ENCODE measurements at places on chromosomes 1 and 21.

- DNase-seq: no peak
Measured at GRCh38 chr1:37893673-37894072, 34.3 kb upstream of the MTF1 start.

DNA sequence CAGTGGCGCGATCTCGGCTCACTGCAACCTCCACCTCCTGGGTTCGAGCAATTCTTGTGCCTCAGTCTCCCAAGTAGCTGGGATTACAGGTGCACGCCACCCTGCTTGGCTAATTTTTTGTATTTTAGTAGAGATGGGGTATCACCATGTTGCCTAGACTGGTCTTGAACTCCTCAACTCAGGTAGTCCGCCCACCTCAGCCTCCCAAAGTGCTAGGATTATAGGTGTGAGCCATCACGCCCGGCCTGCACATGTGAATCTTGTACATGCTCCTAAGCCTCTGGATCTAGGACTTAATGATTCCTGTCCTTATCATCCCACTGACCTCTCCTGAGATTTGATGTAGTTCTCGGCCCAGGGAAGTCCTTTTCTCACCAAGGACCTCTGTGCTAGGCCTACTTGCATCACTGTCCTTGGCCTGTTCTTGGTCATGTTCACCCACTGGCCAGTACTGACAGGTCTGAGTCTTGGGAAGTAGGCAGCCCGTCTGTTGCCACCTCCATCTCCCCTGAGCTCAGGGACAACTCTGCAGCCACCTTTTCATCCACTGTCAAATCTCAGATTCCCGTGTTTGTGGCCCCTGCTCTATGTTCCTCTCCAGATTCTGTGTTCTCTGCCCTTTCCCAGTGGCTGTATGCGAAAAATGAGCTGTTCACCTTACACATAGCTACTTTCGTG lies 9.4 kb downstream of the HYI start:
- no peak for DNase-seq

DNA sequence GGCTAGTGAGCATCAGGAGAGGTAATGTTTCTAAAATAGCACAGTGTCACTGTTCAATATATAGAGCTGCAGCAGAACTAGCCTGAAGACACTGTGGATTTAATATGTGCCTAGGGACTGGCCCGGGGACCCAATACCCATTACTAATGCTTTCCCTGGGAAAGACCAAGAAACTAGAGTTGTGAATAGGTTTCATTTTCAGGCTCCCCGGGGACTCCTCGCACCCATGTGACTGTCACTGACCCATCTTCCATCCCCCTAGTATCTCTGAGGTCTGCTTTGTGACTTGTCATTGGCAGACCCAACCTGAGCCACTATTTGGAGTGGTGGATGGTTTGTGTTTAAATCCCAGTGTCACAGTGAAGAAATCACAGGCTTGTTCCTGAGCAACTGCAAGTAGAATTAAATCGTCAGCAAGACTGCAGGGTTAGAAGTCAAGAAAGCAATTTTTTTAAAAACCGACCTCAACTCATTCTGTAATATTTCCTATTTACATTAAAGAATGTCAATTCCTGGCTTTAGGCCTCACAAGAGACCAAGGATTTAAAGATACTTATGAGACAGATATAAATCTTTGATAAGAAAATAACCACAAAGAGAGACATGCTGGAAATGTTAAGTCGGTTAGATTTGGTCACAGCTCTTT lies 130.0 kb upstream of the TNR start:
- no peak for DNase-seq

- no peak for DNase-seq
Measured at GRCh38 chr1:28506907-28507246, 1.0 kb downstream of the RCC1 start.

GRCh38 chr21:14737922-14738321 lies 191.8 kb upstream of the SAMSN1 start:
- DNase-seq: peak; percentile 26

GRCh38 chr1:172993640-172994039 lies 57.1 kb downstream of the TNFSF18 start:
- DNase-seq: no peak

DNA sequence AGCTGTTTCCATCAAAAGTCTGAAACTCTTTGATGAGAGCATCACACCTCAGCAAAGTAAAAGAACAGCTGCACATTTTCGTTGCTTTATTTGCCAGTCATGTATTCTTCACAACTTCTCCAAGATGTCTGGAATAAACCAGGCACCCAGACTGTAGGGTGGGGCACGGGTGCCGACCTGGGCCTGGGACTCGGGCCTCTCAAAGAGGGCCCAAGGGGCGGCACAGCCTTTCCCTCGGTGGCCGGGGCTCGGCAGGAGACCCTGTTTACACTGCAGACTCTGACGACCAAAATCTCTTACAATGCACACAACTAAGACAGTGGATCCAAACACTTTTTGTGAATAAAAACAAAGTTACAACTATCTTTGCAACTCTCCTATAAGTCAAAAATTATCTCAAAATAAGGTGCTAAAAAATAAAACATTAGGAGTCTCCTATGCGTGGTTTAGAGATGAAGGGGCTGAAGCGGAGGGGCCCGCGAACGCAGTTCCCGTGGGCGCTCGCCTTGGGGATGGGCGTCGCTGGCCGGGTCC lies 696 bp downstream of the LSS start:
- no peak for DNase-seq

- no peak for DNase-seq
Measured at GRCh38 chr1:24724345-24725208, 20.7 kb upstream of the CLIC4 start.

DNA sequence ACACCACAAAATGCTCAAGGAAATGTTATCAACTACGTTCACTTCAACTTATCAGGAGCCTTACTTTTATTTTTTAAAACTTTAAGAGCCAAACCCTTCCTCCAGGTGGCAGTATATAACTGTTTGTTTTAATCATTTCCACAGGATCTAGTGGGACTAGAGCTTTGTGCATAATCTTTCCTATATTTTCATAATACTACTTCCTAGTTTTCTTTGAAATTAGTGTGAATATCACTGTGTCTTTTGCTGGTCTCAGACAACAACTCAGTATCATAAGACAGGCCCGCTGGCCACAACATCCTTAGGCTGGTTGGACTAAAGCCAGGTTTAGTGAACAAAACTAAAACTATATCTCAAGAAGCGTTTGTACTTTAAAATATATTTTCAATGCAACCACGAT lies 145.5 kb downstream of the TIAM1 start:
- DNase-seq: peak; percentile 50

GRCh38 chr1:66542811-66543767 lies 9.1 kb downstream of the SGIP1 start:
- DNase-seq: peak; percentile 92

GRCh38 chr21:28590676-28591075 lies 402.0 kb downstream of the LTN1 start:
- DNase-seq: no peak

- DNase-seq: no peak
Measured at GRCh38 chr1:230191079-230191804, 124.2 kb downstream of the GALNT2 start.

GRCh38 chr1:52059321-52059720 lies 3.2 kb downstream of the BTF3L4 start:
- no peak for DNase-seq

GRCh38 chr1:156877433-156878170 lies 15.9 kb upstream of the PEAR1 start:
- DNase-seq: no peak

DNA sequence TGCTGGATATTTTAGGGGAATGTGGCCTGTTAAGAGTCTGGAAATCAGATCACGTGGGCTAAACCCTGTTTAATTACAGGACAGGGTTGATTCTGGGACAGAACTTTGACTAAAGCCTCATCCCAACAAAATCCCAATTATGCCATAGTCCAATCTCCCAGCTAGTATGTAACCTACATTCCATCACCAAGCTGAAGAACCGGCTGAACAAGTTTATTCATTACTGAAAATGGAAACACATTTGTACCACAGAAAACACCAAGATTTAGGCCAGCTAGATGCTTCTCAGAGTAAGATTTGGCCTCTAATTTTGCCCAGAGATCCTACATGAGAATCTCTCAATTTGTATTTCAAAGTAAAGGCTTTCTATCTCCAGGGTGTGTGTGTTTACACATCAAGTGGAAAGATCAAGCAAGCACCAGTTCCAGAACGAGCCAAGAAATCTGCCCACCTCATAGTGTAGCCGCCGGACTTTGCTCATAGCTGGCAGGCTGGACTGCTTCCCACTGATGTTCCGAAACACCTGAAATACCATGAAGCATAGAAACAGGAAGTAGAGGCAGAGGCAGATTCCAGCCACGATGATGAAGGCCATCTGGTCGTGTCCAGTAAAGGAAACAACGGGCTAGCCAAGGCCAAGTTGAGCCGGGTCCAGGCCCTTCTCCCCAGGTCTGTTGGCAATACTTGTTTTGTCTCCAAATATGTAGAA lies 86.8 kb downstream of the WLS start:
- DNase-seq: no peak

GRCh38 chr1:111635324-111636009 lies 15.9 kb downstream of the RAP1A start:
- DNase-seq: no peak

DNA sequence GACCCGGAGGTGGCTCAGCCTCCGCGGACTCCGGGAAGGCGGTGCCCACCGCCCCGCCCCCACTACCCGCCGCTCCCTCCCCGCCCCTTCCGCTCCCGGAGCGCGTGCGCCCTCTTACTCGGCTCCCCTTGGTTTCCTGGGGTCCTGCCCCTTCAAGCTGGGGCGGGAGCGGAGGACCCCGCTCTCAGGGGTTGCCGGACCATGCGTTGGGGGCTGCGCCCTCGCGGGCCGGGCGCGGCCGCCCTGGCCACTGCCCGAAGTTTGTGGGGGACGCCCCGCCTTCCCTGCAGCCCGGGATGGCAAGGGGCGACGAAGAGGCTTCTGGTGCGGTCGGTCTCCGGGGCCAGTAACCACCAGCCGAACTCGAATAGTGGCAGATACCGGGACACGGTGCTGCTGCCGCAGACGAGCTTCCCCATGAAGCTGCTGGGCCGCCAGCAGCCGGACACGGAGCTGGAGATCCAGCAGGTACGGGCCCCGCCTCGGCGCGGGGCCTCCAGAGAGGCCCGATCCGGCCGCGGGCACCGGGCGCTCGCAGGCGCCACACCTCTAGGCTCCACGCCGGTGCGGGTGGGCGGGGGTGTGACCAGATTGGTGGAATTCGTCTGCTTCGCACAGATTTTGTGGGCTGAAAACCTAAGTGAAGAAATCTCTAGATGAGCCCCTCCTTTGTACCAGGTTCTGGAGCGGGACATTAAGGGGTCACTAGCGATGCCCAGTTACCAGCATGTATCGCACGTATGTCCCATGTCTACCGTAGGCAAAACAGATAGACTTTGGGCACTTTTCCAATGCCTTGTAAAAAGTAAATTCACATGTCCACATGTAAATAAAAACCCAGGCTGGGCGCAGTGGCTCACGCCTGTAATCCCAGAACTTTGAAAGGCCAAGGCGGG lies at the start of gene IARS2:
IARS2 (plus strand) TSS at position 117 of the 896 bp plus-strand sequence; CDS start at position 202, 85 bp downstream.
- peak; percentile 90 for DNase-seq

DNA sequence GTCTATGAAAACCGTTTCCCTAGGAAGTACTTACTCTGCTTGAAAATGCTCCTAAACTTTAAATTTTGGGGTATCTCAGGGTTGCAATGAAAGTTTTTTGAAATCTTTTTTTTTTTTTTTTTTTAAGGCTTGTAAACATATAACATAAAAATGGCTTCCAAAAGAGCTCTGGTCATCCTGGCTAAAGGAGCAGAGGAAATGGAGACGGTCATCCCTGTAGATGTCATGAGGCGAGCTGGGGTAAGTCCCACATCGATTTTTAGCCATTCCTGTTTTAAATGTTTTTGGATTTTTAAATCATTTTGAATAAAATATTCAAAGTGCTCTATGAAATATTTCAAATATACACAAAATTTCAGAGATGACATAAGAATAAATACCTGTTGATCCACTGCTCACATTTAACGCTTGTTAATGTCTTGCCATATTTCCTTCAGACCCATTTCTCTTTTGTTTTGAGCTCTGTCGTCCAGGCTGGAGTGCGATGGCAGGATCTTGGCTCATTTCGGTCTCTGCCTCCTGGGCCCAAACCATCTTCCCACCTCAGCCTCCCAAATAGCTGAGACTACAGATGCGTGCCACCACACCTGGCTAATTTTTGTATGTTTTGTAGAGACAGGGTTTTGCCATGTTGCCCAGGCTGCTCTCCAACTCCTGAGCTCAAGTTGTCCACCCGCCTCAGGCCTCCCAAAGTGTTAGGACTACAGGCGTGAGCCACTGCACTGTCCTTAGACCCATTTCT lies 1.3 kb downstream of the PARK7 start:
- DNase-seq: no peak

DNA sequence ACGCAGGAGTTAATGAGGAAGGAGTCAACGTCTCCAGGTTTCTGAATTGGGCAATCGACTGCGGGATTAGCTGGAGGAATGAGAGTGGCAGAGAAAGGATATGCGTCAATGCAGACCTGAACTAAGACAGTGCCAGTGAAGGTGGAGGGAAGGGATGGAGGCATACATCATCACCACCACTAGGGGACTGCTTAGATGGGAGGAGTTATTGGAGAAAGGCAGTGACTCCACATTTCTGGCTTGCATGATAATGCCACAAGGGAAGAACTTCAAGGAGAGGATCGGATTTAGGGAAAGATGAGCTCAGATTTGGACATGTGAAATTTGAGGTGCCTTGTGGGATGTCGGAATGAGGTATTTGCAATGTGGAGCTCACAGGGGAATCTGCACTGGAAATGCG lies 17.5 kb downstream of the VASH2 start:
- DNase-seq: peak; percentile 37

- no peak for DNase-seq
Measured at GRCh38 chr1:99146129-99146848, 118.0 kb upstream of the PLPPR4 start.

- no peak for DNase-seq
Measured at GRCh38 chr21:34835526-34835925, 166.7 kb downstream of the CLIC6 start.

DNA sequence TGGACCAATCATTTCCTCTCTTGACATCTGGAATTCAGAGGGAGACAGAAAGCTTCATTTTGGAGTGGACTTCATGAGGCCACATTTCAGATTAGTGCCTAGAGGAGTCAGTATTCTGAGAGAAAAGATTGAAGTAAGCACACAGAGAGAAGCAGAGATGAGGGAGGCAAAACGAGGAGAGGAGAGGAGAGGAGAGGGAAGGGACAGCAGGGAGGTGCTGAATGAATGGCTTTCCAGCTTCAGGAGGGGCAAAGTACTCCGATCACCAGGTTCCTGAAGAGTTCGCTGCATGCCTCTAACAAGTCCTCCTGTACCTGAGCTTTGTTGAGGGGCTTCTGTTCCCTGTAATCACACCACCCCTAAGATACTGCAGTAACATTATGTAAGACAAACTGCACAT lies 76.0 kb downstream of the NRIP1 start:
- no peak for DNase-seq

DNA sequence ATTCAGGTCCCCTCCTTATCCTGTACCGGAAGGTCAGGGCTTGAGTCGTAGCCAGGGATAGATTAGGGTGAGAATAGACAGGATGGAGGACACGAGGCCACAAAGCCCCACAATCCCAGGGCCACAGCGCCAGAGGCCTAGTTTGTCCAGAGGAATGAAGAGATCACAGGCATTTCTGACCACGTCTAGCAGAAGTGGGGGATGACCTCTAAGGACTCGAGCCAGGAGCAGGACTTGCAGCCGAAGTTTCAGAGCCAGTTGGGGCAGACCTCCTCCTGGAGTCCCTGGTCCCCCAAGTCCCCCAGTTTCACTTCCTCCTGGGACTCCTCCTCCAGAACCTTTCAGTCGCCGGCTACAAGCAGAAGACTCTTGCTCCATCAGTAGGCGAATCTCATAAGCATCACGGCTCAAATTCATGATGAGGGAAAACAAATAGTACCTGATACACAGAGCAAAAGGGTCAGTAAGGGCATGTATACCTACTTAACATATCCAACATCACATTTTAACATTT lies 2.3 kb upstream of the ITGA10 start:
- DNase-seq: no peak
